Stimulated activated CD8-positive, alpha-beta memory T cell treated with anti-CD3 and anti-CD28 coated beads, Interleukin-15, amount 100 ng/mL, for 48 hours (primary cell): ENCODE measurements at places on chromosomes 5 and 9.

DNA sequence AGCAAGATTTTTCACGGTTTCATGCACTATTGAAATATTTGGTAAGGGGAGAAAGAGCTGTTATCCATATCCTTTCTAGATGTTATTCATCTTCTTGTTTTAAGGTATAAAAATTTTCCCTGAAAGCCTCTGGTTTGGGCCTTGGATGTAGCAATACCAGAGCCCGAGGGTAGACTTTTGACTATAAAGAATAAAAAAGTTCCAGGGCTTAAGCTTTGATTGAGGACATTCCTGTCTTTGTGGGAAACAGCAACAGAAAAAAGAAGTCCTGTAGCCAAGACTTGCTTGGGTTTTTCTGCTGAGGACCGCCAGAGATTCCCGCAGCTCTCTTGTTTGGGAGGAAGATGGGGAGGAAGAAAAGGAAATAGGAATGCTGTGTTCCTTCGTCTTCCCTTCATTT, 440.0 kb upstream of the WWC1 start:
- no peak for DNase-seq

GRCh38 chr9:136117291-136117915, 1.3 kb downstream of the TMEM250 start:
- no peak for DNase-seq

- no peak for DNase-seq
Measured at GRCh38 chr5:173714551-173715428, 98.3 kb upstream of the BOD1 start.

DNA sequence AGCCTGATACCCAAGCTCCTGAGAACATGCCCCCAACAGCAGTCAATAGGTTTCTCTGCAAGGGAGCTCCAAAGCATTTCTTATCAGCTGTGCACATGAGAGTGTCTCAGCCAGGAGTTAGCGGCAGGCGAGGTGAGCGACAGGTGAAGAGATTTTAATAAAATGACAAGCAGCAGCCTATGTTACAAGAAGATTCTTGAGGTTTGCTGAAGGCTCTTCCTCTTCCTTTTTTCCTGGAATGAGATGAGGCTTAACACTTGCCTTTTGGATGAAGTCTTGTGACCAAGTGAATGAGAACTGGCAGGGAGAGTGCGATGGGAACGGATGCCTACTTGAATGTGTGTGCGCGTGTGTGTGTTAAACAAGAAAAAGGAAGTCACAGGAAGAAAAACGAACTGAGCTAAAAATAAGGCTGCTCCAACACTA, 76.1 kb downstream of the SHB start:
- no peak for DNase-seq

GRCh38 chr9:111451570-111451969, 32.6 kb downstream of the ECPAS start:
- no peak for DNase-seq

GRCh38 chr5:454936-455335, 12.0 kb downstream of the EXOC3 start:
- DNase-seq = no peak

- DNase-seq = no peak
Measured at GRCh38 chr5:76389513-76390154, 13.5 kb upstream of the IQGAP2 start.

- no peak for DNase-seq
Measured at GRCh38 chr5:133734916-133735315, 122.6 kb upstream of the FSTL4 start.

DNA sequence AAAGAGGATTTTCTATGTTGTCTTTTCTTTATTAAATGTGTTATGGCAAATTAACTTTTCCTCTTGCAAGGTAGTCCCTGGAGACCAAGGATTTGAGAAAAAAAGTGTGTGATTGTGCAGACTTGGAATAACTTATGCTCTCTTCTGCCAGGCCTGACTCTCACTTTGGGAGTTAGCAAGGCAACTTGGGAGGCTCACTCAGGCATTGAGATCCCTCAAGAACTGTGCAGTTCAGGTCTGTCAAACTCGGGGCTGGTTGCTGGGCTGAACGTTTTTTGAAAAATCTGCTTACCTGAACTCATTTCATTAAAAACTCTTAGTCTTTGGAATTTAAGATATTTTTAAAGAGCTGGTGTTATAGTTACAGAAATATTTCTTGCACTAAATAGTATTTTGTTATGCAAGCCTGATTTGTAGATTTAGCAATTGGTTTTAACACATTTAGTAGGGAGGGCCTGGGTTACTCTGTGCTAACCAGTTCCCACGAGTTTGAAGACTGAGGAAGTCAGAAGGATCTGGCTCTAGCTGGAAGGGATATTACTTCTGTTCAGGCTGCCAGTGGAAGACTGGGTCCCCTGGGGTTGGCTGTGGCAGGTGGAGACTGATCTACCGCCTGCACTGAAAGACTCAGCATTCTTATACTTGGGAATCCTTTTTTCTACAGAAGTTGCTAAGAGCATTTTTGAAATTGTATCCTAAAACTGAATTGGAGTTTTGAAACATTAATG, 150.4 kb upstream of the PCSK5 start:
- DNase-seq = no peak

GRCh38 chr5:3376611-3377010, 219.0 kb upstream of the IRX1 start:
- no peak for DNase-seq

GRCh38 chr9:127586096-127586495, 26.0 kb upstream of the STXBP1 start:
- DNase-seq = no peak

DNA sequence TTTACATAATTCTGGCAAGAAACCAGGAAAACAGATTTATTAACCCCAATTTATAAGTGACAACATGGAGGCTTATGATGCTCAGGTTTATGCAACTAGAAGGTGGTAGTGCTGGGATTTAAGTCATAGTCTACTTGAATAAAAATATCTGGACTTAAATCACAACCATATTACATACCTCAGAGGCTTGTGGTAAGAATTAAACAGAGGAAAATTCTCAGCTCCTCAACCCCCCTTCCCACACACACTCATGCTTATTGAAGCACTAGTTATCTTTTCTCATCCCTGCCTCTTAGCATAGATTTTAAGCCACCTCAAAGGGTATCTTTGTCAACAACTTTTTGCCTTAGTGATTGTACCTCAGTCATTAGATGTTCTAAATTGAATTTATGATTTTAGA, 731.0 kb downstream of the PRELID2 start:
- DNase-seq = no peak

- no peak for DNase-seq
Measured at GRCh38 chr9:83544002-83544698, 5.9 kb upstream of the FRMD3 start.

DNA sequence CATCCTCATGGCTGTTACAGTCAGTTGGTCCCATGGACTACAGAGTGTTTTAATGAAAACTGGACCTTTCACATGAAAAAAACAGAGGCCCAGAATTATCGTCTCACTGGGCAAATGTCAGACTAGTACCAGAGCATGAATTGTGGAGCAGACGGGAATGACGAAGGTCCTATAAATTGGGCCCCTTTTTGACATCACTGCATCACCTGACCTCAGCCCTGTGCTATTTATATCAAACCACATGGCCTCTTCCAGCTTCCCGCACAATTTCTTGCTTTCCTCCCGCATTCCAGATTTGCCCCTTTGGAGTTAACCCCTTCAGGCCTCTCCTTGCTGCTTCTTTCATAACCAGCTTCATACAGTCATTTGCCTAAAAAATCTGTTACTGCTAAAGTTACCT, 301.7 kb downstream of the ATPSCKMT start:
- no peak for DNase-seq

- no peak for DNase-seq
Measured at GRCh38 chr5:132498686-132499271, 8.2 kb upstream of the IRF1 start.

DNA sequence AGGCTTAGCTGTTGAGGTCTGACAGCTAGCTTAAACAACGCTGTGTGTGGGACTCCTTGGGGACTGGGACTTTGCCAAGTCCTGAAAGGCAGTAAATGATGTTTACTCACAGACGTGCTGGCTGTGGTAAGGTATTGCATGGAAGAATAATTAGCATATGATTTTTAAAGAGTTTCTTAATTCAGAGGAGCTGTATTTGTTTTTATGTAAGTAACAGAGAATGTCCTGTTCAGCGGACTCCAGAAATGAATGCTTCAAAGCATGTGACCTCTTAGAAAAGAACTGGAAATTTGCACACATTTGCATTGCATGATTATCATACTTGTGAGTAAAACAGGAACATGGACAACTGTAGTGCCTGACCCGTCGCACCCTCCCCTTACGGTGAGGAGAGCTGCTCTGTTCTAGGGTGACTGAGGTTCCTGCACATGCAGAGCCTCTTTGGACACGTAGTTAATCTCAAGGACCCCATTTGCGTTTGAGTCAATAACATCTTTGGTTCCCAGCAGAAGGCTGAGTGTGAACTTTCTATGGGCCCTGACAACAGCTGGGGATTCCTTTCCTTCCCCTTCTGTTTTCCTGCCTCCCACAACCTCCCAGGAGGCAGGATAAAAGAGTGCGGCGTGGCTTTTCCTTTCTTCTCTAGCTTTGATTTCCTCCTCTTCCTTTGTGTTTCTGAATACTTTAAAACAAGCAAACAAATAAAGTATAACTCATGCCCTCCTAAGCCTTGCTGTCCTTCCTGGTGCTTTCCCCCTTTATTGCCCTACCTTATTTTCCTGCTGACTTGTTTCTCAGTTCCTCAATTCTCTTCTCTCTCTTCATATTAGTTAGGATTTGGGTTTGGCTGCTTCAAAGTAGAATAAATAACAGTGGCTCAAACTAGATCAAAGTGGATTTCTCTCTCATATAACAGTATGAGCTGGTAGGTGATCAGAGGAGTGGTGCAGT, 157.2 kb upstream of the CD180 start:
- no peak for DNase-seq

GRCh38 chr5:138947780-138948179, 72.6 kb upstream of the LRRTM2 start:
- no peak for DNase-seq

- DNase-seq = no peak
Measured at GRCh38 chr9:126563556-126563955, 50.2 kb upstream of the LMX1B start.

GRCh38 chr5:56264417-56265025, 31.4 kb upstream of the ANKRD55 start:
- no peak for DNase-seq

DNA sequence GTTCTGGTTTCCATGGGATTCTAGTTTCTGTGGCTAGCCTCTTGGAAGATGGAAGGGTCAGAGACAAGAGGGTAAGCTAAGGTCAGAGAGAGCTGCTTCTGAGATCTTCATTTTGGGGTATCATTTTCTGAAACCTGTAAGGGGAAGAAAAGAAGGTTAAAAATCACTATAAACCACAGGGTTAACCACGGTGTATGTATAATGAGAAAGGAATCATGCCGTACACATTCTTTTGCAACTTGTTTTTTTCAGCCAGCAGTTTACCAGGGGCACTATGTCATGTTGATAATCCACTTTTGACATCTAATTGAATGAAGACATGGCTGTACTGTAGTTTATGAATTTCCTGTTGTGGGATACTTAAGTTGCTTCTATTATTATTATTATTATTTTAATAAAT, 164.4 kb downstream of the FOCAD start:
- DNase-seq = no peak

DNA sequence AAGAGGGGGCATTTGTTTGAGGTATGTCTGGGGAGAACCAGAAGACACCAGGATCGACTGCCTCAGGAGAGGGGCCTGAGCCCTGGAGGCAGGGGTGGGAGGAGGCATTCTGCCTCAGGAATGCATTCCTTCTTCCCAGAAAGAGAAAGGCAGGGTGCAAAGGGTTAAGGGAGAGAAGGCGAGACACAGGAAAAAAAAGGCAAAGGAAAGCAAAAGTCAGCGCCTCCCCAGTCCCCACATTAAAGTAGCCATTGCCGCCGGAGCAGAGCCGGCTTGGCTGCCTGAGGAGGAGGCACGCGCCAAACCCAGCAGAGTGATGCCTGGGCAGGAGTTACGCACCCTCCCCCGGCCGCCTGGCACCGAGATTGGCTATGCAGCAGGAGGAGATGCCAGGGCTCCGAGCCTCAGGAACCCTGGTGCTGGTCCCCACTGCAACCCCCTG, 123.8 kb upstream of the PHYKPL start:
- no peak for DNase-seq

- no peak for DNase-seq
Measured at GRCh38 chr5:5419291-5420210, 2.9 kb upstream of the ICE1 start.

GRCh38 chr5:29382780-29383179, 1810.7 kb upstream of the CDH6 start:
- DNase-seq = no peak

- no peak for DNase-seq
Measured at GRCh38 chr5:140966293-140967225, at the start of gene PCDHAC2. Gene PCDHAC2, plus strand, starts transcription at chr5:140966476. Its CDS starts 291 bp downstream, at chr5:140966767.

DNA sequence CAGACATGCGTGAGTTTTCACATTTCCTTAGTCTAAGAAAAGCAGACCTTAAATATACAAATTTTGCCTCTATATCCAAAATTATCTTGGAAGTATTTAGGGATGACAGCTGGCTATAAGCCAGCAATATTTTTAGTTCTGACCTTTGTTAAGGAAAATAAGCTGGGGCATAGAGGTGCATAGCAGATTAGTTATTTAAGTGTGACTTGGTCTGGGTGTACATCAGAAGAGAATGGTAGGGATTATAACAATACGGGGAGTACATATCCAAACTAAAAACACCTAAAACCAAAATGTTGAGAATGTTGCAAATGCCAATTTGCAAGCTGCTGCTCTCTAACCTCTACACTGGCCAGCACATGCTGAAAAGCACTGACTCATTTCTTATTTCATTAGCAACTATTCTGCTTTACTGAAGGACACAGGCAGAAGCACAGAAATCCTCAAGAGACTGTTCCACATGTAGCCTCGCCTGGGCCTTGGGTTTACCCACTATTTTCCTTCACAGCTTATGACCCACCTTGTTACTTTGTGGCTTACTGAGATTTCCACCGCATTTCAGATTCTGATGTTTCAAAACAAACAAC, 22.3 kb downstream of the LEAP2 start:
- no peak for DNase-seq

- no peak for DNase-seq
Measured at GRCh38 chr9:69937360-69937759, 106.3 kb upstream of the MAMDC2 start.

GRCh38 chr5:112303685-112304084, 115.4 kb downstream of the EPB41L4A start:
- no peak for DNase-seq

DNA sequence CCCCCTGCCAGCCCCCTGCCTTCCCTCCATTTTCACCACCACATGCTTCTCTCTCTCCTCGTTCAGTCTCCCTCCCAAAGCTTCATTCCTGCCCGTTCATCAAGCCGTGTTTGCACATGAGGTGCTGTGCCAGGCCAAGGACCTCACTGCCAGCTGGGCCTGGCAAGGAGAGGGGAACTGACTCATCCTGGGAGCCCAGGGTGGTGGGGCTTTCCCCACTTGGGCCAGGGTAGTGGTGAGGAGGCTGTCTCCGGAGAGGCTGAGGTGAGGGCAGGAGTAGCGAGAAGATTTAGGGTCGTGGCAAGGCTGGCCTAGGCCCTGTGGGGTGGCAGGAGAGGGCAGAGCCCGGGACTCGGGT, 30.4 kb upstream of the NOTCH1 start:
- DNase-seq = no peak

GRCh38 chr5:18036531-18036930, 402.3 kb downstream of the TAF11L14 start:
- no peak for DNase-seq
